Activated CD4-positive, alpha-beta T cell treated with anti-CD3 and anti-CD28 coated beads, Interleukin-2, amount 10 ng/mL, durations not matched to agents 24 days and 14 days (primary cell): ENCODE measurements at places on chromosomes 7 and 10. TPM values are rescaled to one million over a fixed set of nuclear protein-coding genes. Genes with fewer than 3 reads are reported as not detected.
A peak's percentile ranks its signal among the peaks of the same experiment; 100 is the strongest.

DNA sequence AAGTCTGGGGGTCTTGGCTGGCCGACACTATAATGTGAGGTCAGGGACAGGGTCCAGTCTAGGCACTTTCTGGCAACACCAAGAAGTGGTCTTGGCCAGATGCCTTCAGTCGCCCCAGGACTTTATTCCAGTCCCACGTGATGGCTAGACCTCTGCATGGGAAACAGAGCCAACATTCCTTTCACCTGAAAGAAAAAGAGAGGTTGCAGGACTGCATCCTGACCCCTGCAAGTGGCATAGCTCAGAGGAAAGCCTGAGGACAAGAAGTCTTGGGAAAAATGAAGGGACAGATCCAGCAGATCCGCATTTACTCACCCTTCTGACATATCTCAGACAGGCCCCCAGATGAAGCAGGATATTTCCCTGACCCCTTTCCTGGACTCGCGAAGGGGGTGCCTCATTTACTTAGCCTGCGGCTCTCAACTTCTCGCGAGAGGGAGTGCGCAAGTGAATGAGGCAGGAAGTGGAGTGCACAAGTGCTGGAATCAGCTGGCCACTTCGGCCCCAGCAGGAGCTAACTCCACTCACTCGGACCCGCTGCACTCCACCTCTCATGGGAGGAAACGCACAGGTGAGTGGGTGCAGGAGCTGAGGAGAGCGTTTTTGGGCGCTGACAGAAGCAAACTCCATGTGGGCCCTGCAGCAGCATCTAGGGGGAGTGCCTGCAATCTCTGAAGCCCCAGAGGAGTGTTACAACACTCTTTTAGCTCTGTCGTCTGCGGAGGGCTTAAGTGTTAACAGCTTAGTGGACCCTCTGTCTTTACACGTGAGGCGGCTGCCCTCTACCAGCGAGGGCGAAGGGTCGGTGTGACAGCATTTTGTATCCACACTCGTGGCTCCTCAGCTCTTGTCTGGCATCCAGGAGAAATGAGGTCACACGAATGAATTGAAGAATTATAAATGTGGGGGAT lies 916.2 kb upstream of the GHITM start:
- H3K4me3 ChIP-seq, result no peak overlapping the region
- no peaks in the 10 kb centered on the region for H3K36me3 ChIP-seq
- no peaks in the 10 kb centered on the region for H3K27me3 ChIP-seq
- H3K4me1 ChIP-seq, result no peaks in the 10 kb centered on the region
- DNase-seq, result no peak

DNA sequence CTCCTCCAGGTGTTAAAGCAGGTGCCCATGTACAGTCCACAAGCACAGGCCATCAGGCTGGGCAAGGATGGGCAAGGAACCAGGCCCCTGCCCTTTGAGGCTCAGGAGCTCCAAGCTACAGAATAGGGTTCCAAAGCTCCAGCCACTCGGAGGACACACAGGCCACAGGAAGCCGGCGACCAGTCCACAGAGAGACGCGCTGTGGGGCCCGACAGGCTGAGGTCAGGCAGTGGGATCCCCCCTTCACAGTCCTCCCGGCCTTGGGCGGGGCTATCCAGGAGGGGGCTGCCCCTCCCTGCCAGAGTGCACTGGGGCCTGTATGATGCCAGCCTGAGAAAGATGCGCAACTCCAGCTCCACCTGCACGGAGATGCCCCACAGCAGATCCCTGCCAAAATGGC lies 34.0 kb downstream of the MAD1L1 start:
- no peaks in the 10 kb centered on the region for H3K27me3 ChIP-seq
- no peak for DNase-seq
- no peaks in the 10 kb centered on the region for H3K4me1 ChIP-seq
- no peak overlapping the region for H3K27ac ChIP-seq
- no peak overlapping the region for H3K4me3 ChIP-seq

DNA sequence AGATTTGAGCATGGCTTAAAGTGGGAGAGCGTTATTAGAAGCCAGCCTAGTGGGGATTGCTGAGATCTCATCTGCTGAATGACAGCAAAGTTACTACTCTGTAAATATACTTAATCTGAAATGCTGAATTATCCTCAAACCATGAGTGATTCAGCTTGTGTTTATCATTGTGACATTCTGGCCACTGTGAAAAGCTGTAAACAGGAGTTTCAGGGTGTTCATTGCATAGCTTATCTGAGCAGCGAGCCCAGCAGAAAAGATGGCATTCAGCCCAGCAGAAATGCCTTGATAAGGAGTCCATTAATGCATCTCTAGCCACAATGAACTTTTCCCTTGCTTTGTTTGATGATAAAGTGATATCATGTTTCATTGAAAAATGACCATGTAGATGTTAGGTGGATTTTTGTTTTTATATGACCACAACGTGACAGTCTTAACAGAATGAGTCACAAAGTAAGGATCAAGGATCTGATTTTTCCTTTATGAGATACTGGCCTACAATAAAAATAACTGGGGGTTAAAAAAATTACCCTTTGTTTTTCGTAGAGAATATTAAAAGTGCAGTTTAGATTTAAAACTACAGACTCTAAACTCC lies 7.8 kb downstream of the TES start:
- no peak for DNase-seq
- peaks cover 57% of the 10 kb centered on the region for H3K4me1 ChIP-seq
- H3K4me3 ChIP-seq, result no peak overlapping the region
- H3K36me3 ChIP-seq, result peaks cover 15% of the 10 kb centered on the region
- no peaks in the 10 kb centered on the region for H3K27me3 ChIP-seq

DNA sequence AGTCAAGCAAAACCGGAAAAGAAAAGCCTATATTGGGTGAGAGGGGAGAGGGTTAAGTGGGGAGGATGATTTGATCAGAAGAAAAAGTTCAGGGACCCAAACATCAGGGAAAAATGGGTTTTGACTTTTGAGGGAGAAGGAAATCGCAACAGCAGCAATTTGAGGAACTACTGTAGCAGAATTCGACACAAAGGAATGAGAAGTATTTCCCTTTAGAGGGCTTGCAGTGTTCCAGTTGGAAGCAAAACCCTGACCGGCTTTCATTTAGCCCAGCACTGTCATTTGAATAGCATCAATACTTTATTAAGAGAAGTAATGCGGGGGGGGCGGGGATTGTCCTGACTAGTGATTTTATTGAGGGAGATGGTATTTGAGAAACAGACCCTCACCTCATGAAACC lies 37.2 kb upstream of the GATA3 start:
- no peak overlapping the region for H3K27ac ChIP-seq
- peaks cover 9% of the 10 kb centered on the region for H3K36me3 ChIP-seq
- DNase-seq, result peak; percentile 27

DNA sequence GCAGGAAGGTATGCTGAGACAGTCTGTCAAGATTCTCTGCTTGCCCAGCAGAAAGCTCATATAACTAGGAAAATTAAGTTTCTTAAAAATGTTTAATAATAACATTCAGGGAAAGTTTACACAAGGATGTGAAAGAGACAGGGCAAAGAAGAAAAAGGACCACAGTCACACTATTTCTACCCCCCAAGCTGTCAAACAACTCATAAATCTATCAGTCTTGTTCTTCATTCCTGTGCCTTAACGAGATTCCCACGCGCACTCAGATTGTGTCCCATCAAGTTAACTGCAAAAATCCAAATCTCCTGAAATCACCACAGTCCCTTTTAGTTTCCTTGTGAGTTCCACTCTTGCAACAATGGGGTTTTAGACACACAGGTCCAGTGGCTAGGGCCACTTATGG lies 14.9 kb downstream of the CUL2 start:
- peaks cover 4% of the 10 kb centered on the region for H3K4me1 ChIP-seq
- DNase-seq, result no peak
- no peak overlapping the region for H3K27ac ChIP-seq
- H3K27me3 ChIP-seq, result no peaks in the 10 kb centered on the region
- peaks cover 10% of the 10 kb centered on the region for H3K36me3 ChIP-seq
- H3K4me3 ChIP-seq, result no peak overlapping the region

SPDYE6 gene
- not detected in 2 replicates for total RNA-seq

SPDYE8 gene
- total RNA-seq, result not detected in 2 replicates

CALHM3 gene
- not detected in 2 replicates for total RNA-seq
